ENCODE measurements at places on chromosomes 16 and 17. TPM values are rescaled to one million over a fixed set of nuclear protein-coding genes. Genes with fewer than 3 reads are reported as not detected.

Gene CD300E
- not detected for polyA plus RNA-seq

Gene CCDC43
- polyA plus RNA-seq: 12.6 TPM

Gene ERBB2
- polyA plus RNA-seq: 2.4 TPM

Gene FBXL19
- 0.06 TPM for polyA plus RNA-seq

Gene CCDC40
- 0.37 TPM for polyA plus RNA-seq

Gene CEP295NL
- not detected for polyA plus RNA-seq

- H3K4me1 ChIP-seq: no peaks in the 10 kb centered on the region
- peak overlapping the region; percentile 17 for H3K27ac ChIP-seq
- no peak overlapping the region for H3K4me3 ChIP-seq
- no peak for DNase-seq
Observed at GRCh38 chr16:70588565-70588964, 57.8 kb upstream of the IL34 start.

- H3K36me3 ChIP-seq: no peaks in the 10 kb centered on the region
- no peaks in the 10 kb centered on the region for H3K27me3 ChIP-seq
- no peak overlapping the region for H3K4me3 ChIP-seq
- H3K4me1 ChIP-seq: no peaks in the 10 kb centered on the region
Observed at GRCh38 chr16:6428861-6429260, 903.8 kb upstream of the RBFOX1 start.

- H3K36me3 ChIP-seq: no peaks in the 10 kb centered on the region
- no peaks in the 10 kb centered on the region for H3K4me1 ChIP-seq
- no peak for DNase-seq
- no peak overlapping the region for H3K4me3 ChIP-seq
- H3K27me3 ChIP-seq: peaks cover 10% of the 10 kb centered on the region
Observed at GRCh38 chr17:55495239-55495638, 16.0 kb downstream of the SMIM36 start.

GRCh38 chr16:22232277-22233036 lies 26.4 kb downstream of the EEF2K start:
- H3K27me3 ChIP-seq: no peaks in the 10 kb centered on the region
- H3K27ac ChIP-seq: no peak overlapping the region
- H3K4me3 ChIP-seq: no peak overlapping the region
- H3K36me3 ChIP-seq: peaks cover 65% of the 10 kb centered on the region

DNA sequence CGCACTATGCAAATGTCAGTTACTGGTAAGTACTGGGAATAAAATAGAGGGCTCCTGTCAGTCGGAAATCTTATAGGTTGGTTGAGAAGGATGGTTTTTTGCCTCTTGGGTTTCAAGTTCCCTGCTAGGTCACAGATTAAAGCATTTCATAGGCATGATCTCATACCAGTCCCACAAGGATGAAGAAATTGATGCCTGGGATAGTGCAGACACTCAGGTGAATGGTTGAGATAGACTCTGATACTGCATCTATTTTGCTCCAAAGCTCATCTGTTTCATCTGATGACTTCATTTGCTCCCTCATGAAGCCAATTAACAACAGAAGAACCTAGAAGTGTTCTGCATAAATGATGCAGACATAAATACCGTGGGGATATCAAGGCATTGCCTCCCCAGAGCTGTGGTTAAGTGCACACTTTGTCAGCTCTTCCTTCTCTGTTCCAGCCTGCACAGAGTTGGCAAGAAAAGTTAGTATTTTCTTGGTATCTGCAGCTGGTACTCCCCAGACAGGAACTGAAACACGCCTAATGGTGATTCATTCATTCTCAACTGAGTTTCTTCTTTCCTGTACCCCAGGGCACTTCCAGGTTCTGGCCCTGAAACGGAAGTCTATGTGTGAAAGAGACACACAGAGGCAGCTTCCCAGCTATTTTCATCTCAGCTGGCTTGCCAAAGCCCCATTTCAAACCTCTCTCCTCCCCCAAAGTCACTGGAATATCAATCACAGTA lies 418.3 kb upstream of the SALL1 start:
- H3K4me3 ChIP-seq: no peak overlapping the region
- no peaks in the 10 kb centered on the region for H3K4me1 ChIP-seq
- no peaks in the 10 kb centered on the region for H3K27me3 ChIP-seq
- H3K36me3 ChIP-seq: no peaks in the 10 kb centered on the region
- H3K27ac ChIP-seq: no peak overlapping the region

- H3K4me1 ChIP-seq: peaks cover 5% of the 10 kb centered on the region
- DNase-seq: no peak
- H3K27ac ChIP-seq: no peak overlapping the region
- no peak overlapping the region for H3K4me3 ChIP-seq
- H3K27me3 ChIP-seq: no peaks in the 10 kb centered on the region
Observed at GRCh38 chr17:27624539-27624938, 6.4 kb upstream of the LGALS9 start.

DNA sequence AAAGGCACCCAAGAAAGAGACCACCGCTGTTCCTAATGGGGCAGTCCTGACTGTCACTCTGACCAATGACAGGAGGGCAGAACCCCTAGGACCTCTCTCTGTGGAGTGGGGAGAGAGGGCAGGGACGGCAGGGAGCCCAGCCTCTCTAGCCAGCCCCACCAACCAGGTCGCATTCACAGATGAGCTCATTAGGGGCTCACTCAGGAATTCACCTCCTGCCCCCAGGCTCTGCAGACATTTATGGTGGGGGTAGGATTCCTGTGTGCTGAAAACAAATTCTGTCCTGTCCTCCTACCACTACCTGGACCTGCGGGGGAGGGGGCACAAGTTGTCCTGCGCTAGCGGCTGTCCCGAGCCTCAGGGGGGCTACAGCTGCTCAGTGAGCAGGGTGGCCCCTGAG lies 27.7 kb upstream of the GPRC5C start:
- H3K36me3 ChIP-seq: no peaks in the 10 kb centered on the region
- H3K4me3 ChIP-seq: no peak overlapping the region
- H3K4me1 ChIP-seq: no peaks in the 10 kb centered on the region

- H3K36me3 ChIP-seq: peaks cover 6% of the 10 kb centered on the region
- peak; percentile 31 for DNase-seq
- peaks cover 34% of the 10 kb centered on the region for H3K4me1 ChIP-seq
- H3K27me3 ChIP-seq: no peaks in the 10 kb centered on the region
Observed at GRCh38 chr17:81295676-81296381, 722 bp upstream of the SLC38A10 start.

GRCh38 chr16:2157480-2158261 lies 2.1 kb downstream of the TRAF7 start:
- no peaks in the 10 kb centered on the region for H3K27me3 ChIP-seq
- no peak for DNase-seq
- peak overlapping the region; percentile 73 for H3K27ac ChIP-seq
- H3K4me1 ChIP-seq: peaks cover 57% of the 10 kb centered on the region
- H3K36me3 ChIP-seq: no peaks in the 10 kb centered on the region
- peak overlapping the region; percentile 93 for H3K4me3 ChIP-seq

DNA sequence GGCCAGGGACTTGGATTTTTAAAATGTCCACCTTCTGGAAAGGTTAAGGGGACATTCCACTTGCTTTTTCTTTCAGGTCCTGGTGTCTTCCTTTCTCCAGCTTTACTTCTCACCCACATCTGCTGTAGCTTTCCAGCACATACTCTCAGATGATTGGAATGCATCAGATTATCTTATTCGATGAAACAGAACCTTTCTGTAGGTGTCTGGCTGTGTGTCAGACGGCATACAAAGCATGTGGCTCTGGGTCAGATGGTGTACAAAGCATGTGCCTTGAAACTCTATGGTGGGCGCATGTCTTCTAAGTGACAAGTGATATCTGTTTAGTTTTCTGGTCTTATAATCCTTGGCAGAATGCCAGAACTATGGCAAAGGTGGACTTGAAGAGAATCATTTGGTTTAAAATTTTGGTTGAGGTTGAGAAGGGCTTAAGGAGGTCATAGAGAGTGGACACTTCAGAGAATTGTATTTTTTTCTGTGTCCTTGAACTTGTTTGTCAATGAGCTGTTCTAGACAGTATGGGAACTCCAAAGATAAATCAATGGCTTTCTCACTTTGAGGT lies 125.3 kb downstream of the FTO start:
- DNase-seq: no peak
- H3K36me3 ChIP-seq: peaks cover 18% of the 10 kb centered on the region
- H3K27me3 ChIP-seq: no peaks in the 10 kb centered on the region
- peaks cover 9% of the 10 kb centered on the region for H3K4me1 ChIP-seq
- no peak overlapping the region for H3K27ac ChIP-seq
- H3K4me3 ChIP-seq: no peak overlapping the region

GRCh38 chr17:68937890-68938514 lies 17.2 kb downstream of the ABCA8 start:
- no peaks in the 10 kb centered on the region for H3K36me3 ChIP-seq
- H3K27ac ChIP-seq: no peak overlapping the region
- H3K27me3 ChIP-seq: peaks cover 2% of the 10 kb centered on the region
- H3K4me3 ChIP-seq: no peak overlapping the region
- H3K4me1 ChIP-seq: no peaks in the 10 kb centered on the region
- DNase-seq: no peak

- H3K4me1 ChIP-seq: no peaks in the 10 kb centered on the region
- no peak for DNase-seq
- no peaks in the 10 kb centered on the region for H3K27me3 ChIP-seq
- no peak overlapping the region for H3K4me3 ChIP-seq
Observed at GRCh38 chr16:61823326-61823725, 212.9 kb downstream of the CDH8 start.

DNA sequence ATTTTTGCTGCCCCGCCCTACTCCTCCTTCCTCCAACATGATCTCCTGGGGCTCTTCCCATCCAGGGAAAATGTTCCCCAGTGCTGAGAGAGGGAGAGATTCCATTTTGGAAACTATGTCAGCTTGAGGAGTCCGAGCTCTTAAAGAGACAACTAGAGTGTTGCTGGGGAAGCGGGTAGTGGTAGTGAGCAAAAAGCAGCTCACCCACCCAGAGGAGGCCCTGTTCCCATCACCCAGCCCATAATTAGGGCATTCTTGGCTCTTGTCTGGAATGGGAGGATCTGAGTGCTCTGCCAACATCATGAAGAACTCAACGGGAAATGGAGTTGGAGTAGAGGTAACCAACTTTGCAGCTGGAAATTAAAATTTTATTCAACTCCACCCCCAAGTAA lies 9.1 kb upstream of the MSL1 start:
- H3K27ac ChIP-seq: peak overlapping the region; percentile 100
- H3K27me3 ChIP-seq: no peaks in the 10 kb centered on the region
- no peak for DNase-seq
- H3K4me1 ChIP-seq: peaks cover 67% of the 10 kb centered on the region

DNA sequence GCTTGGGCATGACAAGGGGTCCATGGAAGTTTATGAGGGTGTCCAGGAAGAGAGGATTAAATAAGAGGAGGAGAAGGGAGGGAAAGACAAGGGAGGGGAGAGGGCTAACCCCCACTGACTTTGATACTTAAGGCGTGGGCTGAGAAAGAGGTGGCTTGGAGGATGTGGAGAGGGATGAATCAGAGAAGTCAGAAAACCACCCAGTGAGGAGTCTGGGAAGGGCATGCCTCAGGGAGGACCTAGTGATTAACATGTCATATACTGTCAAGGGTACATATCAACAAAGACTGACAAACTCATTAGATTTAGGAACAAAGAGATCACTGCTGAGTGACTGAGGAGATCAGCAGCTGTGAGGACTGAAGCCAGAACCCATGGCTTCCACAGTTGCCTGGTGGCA lies 145.4 kb downstream of the IRX5 start:
- H3K27me3 ChIP-seq: peaks cover 1% of the 10 kb centered on the region
- no peak overlapping the region for H3K27ac ChIP-seq
- no peaks in the 10 kb centered on the region for H3K4me1 ChIP-seq
- H3K4me3 ChIP-seq: no peak overlapping the region

DNA sequence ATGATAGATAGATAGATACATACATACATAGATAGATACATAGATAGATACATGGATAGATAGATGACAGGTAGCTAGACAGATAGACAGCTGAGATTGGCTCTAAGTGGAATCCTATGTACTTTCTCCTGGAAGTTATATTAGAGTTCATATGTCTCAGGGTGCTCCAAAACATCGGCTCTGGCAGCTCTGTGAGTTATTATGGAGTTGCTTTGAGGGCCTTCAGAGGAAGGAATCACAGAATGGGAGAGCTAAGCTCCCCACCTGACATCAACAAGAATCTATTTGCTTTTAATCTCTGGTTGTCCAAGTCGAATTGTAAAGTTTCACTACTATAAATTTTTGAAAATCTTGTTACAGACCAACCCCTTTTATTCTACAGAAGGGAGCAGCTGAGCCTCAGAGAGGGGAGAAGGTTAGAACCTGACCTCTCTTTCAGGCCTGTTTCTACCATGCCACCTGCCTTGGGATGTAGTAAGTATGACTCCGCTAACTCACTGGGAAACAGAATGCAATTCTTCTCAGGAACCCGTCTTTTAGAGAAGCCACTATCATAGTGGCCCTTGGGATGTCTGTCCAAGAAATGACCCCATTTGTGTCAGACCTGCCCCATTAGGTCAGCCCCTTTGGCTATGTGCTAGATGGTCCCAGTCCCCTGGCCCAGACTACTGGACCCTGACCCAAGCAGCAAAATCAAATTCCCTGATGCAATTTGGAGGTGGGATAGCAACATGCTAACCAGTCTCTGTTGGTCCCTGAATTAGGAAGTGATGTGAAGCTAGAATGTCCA lies 18.3 kb downstream of the GP2 start:
- H3K27me3 ChIP-seq: peaks cover 31% of the 10 kb centered on the region
- H3K36me3 ChIP-seq: no peaks in the 10 kb centered on the region
- H3K4me1 ChIP-seq: no peaks in the 10 kb centered on the region
- no peak overlapping the region for H3K27ac ChIP-seq
- no peak for DNase-seq

GRCh38 chr16:49747654-49748053 lies 108.3 kb downstream of the ZNF423 start:
- no peak for DNase-seq
- H3K36me3 ChIP-seq: no peaks in the 10 kb centered on the region
- peaks cover 1% of the 10 kb centered on the region for H3K4me1 ChIP-seq
- no peak overlapping the region for H3K27ac ChIP-seq
- H3K4me3 ChIP-seq: no peak overlapping the region
- H3K27me3 ChIP-seq: peaks cover 5% of the 10 kb centered on the region

DNA sequence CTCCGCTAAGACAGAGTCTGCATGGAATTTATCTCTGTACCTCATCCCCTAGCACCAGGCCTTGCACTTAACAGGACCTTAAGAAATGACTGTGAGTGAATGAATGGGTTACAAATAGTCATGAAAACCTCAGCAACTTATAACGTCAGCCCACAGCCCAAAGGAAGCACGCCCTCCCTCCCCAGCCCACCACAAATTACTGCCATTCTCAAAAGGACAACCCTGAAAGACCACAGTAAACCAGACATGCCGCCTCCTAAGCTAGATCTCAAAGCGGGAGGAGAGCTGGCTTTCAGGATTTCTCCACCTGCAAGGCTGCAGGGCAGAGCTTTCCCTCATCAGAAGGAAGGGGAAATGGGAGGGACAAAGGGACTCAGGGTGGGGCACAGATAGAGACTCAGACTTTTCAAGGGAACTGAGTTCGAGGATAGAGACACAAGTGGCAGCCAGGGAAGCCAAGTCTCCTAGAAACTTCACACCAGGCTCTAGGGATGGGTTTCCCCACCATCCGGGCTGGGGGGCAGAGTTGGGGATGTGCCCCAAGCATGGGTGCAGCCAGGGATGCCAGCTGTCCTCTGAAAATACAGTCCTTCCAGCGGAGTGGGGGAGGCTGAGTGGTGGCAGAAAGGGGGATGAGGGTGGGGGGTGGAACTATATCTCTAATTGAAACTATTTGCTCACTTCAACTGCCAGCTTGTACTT lies 56.7 kb downstream of the PLXDC1 start:
- H3K4me3 ChIP-seq: peak overlapping the region; percentile 88
- peak; percentile 68 for DNase-seq
- H3K27ac ChIP-seq: peak overlapping the region; percentile 91
- peaks cover 88% of the 10 kb centered on the region for H3K4me1 ChIP-seq
